ENCODE measurements at places on chromosomes 1 and 21.
A peak's percentile ranks its signal among the peaks of the same experiment; 100 is the strongest.

GRCh38 chr1:204731985-204732575 lies 46.5 kb upstream of the LRRN2 start:
- H3K4me1 ChIP-seq: no peaks in the 10 kb centered on the region
- no peak overlapping the region for H3K4me3 ChIP-seq
- no peaks in the 10 kb centered on the region for H3K36me3 ChIP-seq
- no peak for DNase-seq

DNA sequence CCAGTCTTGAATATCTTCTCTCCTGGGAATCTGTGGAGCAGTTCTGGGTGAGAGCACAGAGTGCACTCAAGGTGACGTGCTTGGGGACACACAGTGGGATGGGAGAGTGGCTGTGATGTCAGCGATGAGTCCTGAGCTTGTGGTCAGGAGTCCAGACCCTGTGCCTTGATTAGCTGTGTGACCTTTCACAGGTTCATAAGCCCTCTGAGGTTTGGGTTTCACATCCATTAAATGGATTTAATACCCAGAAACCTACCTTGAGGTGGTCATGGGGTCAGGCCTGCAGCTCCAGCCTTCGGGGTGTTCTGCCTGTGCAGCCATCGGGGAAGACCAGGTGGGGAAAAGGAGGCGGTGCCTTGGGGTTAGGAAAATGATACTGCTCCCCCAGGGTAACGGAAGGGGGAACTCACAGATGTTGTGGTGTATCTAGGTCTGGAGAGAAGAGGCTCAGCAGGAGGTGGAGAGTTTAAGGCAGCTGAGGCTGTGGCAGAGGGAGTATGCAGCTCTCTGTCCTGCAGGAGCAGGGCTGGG lies 38.5 kb upstream of the ETV3 start:
- H3K27me3 ChIP-seq: no peaks in the 10 kb centered on the region
- H3K4me1 ChIP-seq: no peaks in the 10 kb centered on the region
- no peaks in the 10 kb centered on the region for H3K36me3 ChIP-seq
- H3K4me3 ChIP-seq: no peak overlapping the region
- DNase-seq: no peak
- H3K27ac ChIP-seq: no peak overlapping the region

DNA sequence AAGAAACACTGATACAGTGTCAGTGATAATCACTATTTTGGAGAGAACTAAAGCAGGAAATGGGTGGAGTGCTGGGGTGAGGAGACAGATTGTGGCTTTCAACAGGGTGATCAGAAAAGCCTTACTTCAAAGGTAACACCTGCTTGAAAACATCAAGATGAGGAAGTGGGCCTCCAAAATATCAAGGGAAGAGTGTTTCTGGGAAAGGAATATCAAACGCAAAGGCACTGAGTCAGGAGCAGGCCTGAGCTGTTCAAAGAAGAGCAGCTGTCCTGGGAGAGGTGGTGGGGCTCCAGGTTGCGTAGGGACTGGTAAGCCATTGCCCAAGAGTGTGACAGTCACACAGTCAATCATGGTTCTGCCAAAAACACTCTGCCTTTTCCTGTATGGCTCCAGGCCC lies 47.1 kb upstream of the ATP1A1 start:
- no peaks in the 10 kb centered on the region for H3K27me3 ChIP-seq
- DNase-seq: no peak
- peak overlapping the region; percentile 82 for H3K27ac ChIP-seq
- peaks cover 18% of the 10 kb centered on the region for H3K4me1 ChIP-seq

GRCh38 chr1:24978383-24979032 lies 48.4 kb upstream of the RUNX3 start:
- DNase-seq: no peak
- no peak overlapping the region for H3K4me3 ChIP-seq
- H3K36me3 ChIP-seq: no peaks in the 10 kb centered on the region
- H3K4me1 ChIP-seq: peaks cover 3% of the 10 kb centered on the region
- H3K27me3 ChIP-seq: peaks cover 6% of the 10 kb centered on the region

DNA sequence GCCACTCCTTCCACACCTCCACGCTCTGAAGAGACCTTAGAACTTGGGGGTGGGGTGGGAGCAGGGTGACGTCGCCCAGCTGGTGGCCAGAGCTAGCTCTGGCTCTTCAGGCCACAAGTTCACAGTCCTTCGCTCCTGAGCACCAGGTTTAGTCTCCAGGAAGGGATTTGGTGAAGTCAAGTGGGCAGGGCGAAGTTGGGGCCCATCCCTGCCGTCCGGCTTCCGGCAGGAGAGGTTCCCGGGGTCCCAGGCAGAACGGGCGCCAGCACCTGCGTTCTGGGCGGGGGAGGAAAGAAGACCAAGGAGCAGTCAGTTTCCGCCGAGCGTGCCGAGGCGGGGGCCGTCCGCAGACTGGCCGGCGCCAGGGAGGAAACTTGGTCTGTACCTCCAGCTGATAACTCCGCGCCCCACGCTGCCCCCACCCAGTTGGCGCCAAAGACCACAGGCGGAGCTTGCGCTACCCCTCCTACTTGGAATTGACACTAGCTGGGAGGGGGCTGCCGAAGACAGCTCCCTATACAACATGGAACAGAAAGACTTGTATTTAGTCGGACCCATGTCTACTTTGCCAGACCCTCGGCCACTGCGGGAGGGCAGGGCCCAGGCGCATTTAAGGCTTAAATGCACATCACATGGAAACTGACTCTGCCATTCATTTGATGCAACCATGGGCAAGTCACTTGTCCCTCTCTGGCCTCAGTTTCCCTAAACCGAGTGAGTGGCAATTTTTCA lies 995 bp downstream of the ID3 start:
- no peaks in the 10 kb centered on the region for H3K27me3 ChIP-seq
- no peaks in the 10 kb centered on the region for H3K36me3 ChIP-seq
- peak overlapping the region; percentile 91 for H3K27ac ChIP-seq
- peak overlapping the region; percentile 89 for H3K4me3 ChIP-seq

- H3K4me3 ChIP-seq: no peak overlapping the region
- H3K36me3 ChIP-seq: no peaks in the 10 kb centered on the region
- peak overlapping the region; percentile 44 for H3K27ac ChIP-seq
- peak; percentile 83 for DNase-seq
- H3K27me3 ChIP-seq: no peaks in the 10 kb centered on the region
Measured at GRCh38 chr1:116504308-116505156, 66.3 kb downstream of the CD58 start.

DNA sequence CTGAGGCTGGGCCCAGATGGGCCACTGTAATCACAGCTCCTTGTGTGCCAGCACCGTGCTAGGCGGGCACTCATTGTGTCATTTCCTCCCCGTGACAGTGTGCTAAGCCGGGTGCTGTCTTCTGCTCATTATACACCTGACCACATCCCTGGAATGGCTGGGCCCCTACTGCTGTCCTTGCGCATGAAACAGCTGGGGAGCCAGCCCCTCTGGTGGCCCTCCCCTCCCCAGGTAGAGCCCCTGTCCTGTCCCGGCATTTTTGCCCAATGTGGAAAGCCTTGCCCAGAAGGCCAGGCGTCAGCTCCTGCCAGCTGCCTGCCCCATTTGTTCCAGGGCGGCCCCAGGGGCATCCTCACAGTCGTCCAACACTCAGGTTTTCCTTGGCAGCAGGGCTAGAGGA lies 107.4 kb upstream of the CASZ1 start:
- peaks cover 66% of the 10 kb centered on the region for H3K4me1 ChIP-seq
- no peaks in the 10 kb centered on the region for H3K36me3 ChIP-seq
- no peak overlapping the region for H3K27ac ChIP-seq

- peaks cover 68% of the 10 kb centered on the region for H3K36me3 ChIP-seq
- no peaks in the 10 kb centered on the region for H3K4me1 ChIP-seq
- no peak for DNase-seq
- no peak overlapping the region for H3K27ac ChIP-seq
- H3K27me3 ChIP-seq: no peaks in the 10 kb centered on the region
- H3K4me3 ChIP-seq: no peak overlapping the region
Measured at GRCh38 chr1:46652321-46653100, 15.7 kb downstream of the ATPAF1 start.

GRCh38 chr1:151964510-151964909 lies 29.1 kb downstream of the S100A10 start:
- H3K27ac ChIP-seq: no peak overlapping the region
- no peak for DNase-seq
- H3K27me3 ChIP-seq: no peaks in the 10 kb centered on the region
- H3K4me3 ChIP-seq: no peak overlapping the region
- peaks cover 37% of the 10 kb centered on the region for H3K4me1 ChIP-seq
- no peaks in the 10 kb centered on the region for H3K36me3 ChIP-seq

- no peaks in the 10 kb centered on the region for H3K27me3 ChIP-seq
- no peak for DNase-seq
- peaks cover 18% of the 10 kb centered on the region for H3K4me1 ChIP-seq
- no peak overlapping the region for H3K27ac ChIP-seq
- no peak overlapping the region for H3K4me3 ChIP-seq
- no peaks in the 10 kb centered on the region for H3K36me3 ChIP-seq
Measured at GRCh38 chr21:42478504-42478903, 17.5 kb downstream of the RSPH1 start.

- H3K27ac ChIP-seq: peak overlapping the region; percentile 86
- H3K4me1 ChIP-seq: peaks cover 49% of the 10 kb centered on the region
- H3K4me3 ChIP-seq: no peak overlapping the region
- DNase-seq: no peak
- H3K36me3 ChIP-seq: no peaks in the 10 kb centered on the region
Measured at GRCh38 chr21:46050668-46051378, 47.1 kb upstream of the COL6A2 start.

DNA sequence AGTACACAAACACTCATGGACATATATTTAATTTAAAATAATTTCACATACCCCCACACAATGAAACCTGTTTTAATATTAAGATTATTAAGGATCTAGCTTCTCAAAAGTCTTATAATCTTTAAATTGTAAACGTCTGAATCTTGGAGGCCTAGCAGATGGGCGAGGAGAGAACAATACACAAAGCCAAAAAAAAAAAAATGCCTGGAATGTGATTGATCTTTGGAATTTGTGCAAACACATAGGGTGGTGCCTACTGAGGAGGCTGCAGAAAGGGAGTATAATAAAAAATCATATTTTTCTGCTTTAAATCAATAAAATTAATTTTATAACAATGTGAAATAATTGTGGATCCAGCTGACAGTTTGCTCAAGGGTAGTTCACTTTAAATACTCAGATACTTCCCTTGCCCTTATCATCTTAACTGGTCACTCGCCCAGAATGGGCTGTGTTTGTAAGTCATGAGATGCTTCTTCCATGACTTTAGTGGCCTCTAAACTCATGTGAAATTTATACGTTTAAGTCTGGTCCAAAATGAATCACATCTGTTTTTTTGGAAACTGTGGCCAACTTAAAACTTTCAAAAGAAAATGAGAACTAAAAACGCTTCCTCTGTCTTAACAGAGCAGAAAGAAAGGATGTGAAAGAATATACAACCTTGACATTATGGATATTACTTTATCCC lies 802.8 kb upstream of the CXADR start:
- H3K4me3 ChIP-seq: no peak overlapping the region
- H3K36me3 ChIP-seq: no peaks in the 10 kb centered on the region
- peaks cover 6% of the 10 kb centered on the region for H3K4me1 ChIP-seq
- no peak overlapping the region for H3K27ac ChIP-seq
- no peak for DNase-seq

GRCh38 chr1:71295350-71295749 lies 214.5 kb upstream of the ZRANB2 start:
- H3K4me3 ChIP-seq: no peak overlapping the region
- H3K4me1 ChIP-seq: peaks cover 12% of the 10 kb centered on the region
- DNase-seq: no peak
- peak overlapping the region; percentile 60 for H3K27ac ChIP-seq
- H3K36me3 ChIP-seq: no peaks in the 10 kb centered on the region

- DNase-seq: no peak
- no peaks in the 10 kb centered on the region for H3K27me3 ChIP-seq
- peaks cover 19% of the 10 kb centered on the region for H3K36me3 ChIP-seq
Measured at GRCh38 chr21:43699933-43700599, 18.9 kb upstream of the PDXK start.

Data from suprapubic skin (tissue), 4 donors.